ENCODE measurements at places on chromosomes 3 and 15.

DNA sequence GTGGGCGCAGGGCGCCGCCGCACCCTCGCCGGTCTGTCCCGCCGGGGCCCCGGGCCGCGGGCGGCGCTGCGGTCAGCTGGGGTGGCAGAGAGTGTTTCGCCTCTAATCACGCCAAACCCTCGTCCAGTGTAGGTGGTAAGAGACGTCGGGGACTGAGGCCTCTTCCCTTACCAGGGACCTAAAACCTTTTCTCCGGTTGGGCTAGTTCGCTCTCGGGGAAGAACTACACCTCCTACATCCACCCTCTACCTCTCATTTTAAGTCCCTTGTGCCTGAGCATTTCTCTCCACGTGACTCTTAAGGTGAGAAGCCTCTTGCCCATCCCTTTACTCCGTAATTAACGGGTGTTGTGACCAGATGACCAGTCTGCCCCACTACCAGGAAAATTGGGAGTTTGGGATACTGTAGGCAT lies 520 bp downstream of the TMEM42 start:
- DNase-seq: peak; percentile 24

DNA sequence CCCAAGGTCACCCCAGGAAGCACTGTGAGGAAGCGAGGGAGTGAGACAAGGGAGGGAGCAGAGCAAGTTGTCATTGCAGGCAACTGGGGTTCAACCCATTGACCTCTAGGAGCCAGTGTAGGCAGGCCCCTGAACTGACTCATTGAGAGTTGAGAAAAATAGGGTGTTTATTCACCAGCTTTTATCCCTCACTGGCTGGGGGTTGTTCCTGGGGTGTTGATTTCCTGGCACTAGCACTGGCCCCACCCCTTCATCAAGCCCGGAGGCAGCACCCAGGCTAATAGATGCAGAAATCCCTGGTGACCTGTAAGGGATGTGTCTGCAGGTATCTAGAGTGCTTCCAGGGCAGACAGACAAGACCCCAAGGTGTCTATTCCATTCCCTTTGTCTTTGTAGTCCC lies 183.9 kb downstream of the ARRDC4 start:
- DNase-seq: no peak

GRCh38 chr3:9646800-9647152 lies 2.5 kb upstream of the MTMR14 start:
- DNase-seq: no peak

DNA sequence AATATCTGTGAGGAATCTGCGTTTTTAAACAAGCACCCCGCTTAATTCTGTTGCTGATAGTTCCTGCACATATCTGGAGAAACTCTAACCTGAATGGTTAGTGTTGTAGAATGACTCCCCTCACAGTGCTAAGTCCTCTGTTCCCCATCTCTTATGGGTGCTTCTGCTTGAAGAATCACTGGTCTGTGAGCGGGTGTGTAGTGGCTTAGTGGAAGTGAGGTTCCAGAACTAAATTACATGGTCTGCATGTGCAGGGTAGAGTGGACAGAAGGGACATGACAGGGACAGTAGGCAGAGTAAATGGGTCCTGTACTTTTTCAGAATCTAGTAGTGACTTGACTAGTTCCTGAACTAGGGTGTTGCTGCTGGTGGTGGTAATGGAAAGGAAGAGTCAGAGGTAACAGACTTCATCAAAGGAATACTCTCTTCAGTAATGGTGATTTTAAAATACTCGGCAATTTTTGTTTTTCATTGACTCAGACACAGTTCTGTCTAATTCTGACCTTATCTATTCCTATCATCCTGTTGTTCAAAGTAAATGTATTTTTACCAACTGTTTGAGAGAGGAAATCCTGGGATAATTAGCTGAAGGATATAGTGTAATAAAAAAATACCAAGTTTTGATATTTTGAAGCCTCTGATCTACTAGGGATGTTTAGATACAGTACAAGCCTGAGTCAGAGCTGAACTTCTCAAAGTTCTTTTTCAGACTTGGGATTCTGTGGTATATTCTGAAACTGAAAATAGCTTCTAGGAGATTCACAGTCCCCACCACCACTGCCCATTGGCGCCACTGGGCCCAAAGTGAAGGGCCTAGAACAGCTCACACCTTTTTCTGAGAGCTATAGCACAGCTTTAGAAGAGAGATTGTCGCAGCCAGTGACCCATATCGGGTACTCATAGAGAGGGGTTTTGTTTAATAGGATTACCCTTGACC lies 55.5 kb downstream of the FNDC3B start:
- DNase-seq: peak; percentile 91

DNA sequence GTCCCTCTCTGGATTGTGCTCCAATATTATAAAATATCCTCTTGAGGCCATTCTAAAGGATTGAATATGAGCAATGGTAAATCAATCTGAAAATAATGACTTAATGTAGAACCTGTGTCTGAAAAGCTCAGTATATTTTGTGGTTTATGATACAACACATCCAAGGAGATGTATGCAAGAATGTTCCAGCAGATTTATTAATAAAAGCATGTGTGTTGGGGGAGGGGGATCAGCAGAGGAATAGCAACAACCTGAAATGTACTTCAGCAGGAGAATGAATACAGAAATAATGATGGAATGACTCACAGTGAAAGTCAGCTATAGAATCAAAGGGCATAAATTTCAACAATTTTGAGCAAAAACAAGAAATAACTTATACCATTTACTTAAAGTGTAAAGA lies 56.7 kb upstream of the NUDT16 start:
- DNase-seq: no peak

GRCh38 chr3:60696428-60697125 lies 554.7 kb downstream of the FHIT start:
- no peak for DNase-seq

DNA sequence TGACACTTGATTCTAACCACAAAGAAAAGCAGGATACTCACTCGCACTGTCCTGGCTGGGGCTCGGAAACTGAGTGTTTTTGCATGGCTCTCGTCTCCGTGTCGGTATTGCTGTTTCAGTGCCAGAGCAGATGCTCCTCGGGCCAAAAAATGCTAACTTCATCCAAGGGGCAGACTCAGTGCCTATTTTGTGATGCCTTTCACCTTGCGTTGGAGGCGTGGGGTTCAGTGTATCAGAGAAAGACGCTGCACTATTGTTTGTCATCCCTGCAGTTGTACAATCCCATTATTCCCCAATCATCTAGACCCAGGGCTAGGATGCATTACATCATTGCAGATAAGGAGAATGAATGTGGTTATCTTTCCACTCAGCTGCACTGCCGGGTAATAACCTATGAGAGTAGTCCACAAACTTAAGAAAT lies 1.4 kb downstream of the CACNA2D3 start:
- DNase-seq: no peak

DNA sequence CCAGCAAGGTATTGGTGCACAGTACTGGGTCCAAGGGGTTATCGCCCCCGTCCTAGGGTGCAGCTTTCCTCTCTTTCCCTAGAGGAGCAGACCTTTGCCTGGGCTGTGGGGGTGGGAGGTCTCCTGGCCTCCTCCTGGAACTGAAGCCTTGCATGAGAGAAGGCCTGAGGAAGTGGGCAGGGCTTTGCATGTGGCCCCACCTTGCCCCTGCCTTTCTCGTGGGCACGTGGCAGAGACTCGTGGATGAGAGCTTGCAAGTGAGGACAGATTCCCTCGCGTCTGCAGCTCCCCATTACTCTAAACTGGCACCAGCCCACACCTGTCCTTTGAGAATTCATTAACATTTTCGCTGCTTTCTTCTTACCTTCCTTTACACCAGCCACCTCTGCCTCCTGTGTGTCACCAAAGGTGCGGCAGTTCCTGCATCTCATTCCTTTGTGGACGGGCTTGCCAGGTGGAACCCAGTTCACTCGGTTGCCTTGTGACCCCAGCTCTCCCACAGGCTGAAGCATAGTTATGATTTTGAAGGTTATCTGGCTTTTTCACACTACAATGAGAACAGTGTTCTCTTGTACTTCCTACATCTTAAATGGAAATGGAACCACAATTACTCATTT lies 40.9 kb upstream of the NR2C2 start:
- peak; percentile 66 for DNase-seq

GRCh38 chr15:52031556-52031955 lies 12.5 kb downstream of the MAPK6 start:
- DNase-seq: no peak

- no peak for DNase-seq
These were observed 42.2 kb upstream of the GNB5 start for GRCh38 chr15:52233405-52233804.

DNA sequence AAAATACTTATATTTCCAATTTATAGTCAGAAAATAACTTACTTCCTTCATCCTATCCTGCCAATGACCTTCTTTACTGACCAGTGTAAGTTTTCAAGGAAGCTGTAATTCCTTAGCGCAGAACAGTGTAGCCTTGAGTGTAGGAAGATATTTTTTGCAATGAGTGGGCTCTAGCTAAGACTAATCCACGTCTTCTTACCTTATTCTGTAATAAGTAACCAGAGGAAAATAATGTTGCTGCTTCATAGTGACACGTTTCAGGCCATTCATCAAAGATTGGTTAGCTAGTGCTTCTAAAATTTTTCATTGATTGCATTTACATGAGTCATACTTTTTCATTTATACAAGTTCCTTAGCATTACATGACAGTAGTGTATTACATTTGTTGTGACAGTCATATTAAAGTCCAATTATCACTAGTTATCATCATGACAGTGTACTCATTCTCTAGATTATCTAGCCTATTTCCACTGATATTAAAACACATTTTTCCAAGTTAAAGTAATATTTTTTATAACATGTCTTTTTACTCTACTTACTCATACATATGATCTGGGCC lies 403.8 kb upstream of the EPHA3 start:
- no peak for DNase-seq

DNA sequence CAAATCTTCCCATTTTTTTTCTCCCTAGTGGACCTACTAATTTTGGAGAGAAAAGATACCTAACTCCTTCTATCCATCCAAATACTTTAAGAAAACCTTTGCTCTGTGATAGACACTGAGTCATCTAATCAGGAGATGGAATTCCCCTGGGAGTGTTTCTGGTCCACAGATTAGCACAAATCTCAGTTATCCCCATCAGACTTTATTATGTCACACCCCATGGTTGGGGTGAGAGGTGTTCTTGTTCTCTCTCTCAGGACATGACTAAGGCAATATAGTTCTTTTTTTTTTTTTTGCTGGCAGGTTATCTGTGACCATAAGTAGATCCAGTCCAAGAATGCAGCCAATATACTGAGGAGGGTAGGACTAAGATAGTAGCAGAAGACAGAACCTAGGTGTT lies 15.8 kb downstream of the SLC9A9 start:
- no peak for DNase-seq

- DNase-seq: no peak
These were observed 70.4 kb downstream of the HES1 start for GRCh38 chr3:194206320-194206719.

GRCh38 chr15:78999636-79000035 lies 54.8 kb upstream of the CTSH start:
- no peak for DNase-seq

DNA sequence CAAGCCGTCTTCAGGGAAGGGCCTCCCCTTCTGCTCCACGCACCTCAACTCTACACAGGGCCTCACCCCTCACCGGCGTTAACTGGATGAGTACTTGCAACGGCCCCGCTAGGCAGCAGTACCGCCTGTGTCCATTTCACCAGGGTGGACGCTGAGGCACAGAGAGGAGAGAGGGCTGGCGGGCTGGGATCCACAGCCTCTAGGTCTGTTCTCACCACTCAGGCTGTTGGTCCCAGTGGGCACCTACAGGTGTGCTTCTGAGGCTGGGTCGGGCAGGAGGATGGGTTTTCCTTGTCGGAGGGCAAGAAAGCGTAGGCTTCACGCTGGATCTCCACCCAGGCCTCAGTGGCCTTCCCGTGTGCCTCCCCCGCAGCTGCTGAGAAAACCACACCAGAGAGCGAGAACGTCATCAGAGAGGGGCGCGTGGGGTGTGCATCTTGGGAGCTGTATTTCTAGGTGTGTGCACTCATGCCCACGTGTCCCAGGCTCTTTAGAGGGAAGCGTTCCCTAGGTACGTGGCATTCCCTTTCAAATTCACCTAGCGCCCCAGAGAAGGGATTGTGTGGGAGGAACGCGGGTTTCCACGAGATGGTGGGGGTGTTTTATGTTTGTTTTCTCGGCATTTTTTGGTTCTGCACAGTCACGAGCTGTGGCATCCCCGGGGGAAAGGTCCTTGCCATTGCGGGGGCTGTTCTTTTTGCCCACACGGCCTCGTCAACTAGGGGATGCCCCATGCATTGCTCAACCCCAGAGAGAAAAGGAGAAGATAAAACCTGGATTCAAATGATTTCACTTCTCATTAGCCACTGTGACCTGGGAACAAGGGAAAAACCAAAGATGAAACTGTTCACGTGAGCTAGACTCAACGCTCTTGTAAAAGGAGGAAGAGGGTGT lies 67.7 kb downstream of the MGLL start:
- DNase-seq: no peak

DNA sequence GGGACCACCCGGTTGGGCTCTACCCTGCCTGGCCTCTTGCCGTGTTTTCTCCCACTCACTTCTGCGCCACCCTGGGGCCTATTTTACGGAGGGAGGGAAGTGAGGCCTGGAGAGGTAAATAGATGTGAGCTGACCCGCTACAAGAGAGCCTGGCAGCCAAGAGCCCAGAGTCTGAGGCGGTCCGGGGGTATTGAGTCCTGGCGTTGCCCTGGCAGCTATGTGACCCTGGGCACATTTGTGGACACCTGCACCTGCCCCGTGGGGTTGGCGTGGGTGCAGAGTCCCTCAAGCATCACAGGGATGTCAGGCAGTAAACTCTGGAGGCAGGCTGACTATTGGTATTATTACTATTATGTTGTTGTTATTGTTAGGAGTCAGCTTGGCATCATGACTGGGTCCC lies 85.7 kb downstream of the FBLN2 start:
- DNase-seq: no peak

GRCh38 chr3:112327371-112327951 lies 5.5 kb upstream of the CD200 start:
- DNase-seq: peak; percentile 66

DNA sequence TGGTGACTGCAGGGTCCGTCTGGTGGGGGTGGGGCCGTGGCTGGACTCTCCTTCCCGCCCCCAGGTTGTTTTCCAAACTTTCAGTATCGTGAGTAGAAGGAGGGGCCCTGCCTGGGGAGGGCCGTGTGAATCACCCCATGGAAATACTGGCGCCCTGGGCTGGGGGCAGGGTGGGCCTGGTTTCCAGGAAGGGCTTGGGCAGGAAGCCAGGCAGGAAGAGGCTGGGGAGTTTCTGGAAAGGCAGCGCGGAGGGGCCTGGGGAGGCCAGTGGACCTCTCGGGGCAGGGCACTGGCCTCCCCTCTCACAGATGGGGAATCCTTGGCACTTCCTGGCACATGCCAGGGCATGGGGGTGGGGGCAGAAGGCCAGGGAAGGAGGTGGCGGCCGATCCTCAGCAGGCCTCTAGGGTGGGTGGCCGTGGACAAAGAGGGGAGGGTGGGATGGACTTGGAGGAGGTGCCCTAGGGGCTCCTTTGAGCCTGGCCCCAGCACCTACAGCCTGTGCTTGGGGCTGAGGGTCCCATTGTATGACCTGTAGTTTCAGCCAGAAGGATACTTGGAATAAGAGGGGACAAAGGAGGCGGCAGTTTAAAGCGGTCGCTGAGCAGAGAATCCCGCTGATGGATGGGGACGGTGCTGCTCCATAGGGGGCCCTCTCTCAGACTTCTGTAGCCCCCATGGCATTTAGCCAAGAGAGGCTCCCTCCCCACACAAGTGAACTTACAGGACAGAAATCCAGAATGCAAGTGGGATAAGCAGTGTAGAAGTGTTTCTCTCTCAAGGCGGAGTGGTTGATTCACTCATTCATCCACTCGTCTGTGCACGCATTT lies 56.5 kb upstream of the GATA2 start:
- no peak for DNase-seq

GRCh38 chr3:132279030-132279429 lies 38.2 kb upstream of the ACP3 start:
- DNase-seq: no peak

- no peak for DNase-seq
These were observed 30.2 kb downstream of the LYSMD4 start for GRCh38 chr15:99702895-99703602.
